ENCODE measurements at places on chromosomes 7 and 10. TPM values are rescaled to one million over a fixed set of nuclear protein-coding genes. Genes with fewer than 3 reads are reported as not detected.

The NEBL gene
- 106 TPM for total RNA-seq

- no peak for DNase-seq
Measured at GRCh38 chr10:86046845-86047460, 319.6 kb downstream of the GRID1 start.

The CPA4 gene
- total RNA-seq = not detected

DNA sequence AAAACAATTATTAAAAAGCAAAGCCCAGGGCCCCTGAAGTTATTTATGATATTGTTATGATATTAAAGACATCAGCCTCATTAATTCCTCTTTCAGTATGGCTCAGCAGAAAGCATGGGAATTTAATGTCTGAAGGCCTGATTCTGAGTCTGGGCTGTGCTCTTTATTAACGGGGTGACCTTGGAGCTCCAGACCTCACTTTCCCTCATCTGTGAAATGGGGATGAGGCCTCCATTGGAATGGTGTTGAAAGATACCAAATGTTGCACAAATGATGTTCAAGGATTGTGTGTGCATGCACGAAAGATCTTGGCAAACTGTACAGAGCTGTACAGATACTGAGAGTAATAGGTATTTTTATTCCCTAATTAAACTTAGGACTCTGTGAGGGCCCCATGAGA is 92.3 kb upstream of the PCBD1 start:
- no peak for DNase-seq
